CD4-positive, alpha-beta T cell treated with Interleukin-6 at 100 ng/mL for 8 hours (primary cell): ENCODE measurements at places on chromosomes 4 and X.

DNA sequence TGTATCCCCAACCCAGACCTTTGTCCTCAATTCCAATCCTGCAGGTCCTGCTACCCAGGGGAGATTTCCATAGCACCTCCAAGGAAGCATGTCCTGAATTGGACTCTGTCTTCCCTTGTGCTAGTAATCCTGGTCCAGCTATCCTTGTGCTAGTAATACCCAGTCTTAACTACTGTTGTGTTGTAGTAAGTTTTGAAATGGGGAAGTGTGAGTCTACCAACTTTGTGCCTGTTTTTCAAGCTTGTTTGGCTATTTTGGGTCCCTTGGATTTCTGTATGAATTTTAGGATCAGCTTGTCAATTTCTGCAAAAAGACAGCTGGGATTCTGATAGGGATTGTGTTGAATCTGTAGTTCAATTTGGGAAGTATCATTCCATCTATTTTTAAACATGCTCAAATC, 51.4 kb downstream of the CD99L2 start:
- no peak for DNase-seq

DNA sequence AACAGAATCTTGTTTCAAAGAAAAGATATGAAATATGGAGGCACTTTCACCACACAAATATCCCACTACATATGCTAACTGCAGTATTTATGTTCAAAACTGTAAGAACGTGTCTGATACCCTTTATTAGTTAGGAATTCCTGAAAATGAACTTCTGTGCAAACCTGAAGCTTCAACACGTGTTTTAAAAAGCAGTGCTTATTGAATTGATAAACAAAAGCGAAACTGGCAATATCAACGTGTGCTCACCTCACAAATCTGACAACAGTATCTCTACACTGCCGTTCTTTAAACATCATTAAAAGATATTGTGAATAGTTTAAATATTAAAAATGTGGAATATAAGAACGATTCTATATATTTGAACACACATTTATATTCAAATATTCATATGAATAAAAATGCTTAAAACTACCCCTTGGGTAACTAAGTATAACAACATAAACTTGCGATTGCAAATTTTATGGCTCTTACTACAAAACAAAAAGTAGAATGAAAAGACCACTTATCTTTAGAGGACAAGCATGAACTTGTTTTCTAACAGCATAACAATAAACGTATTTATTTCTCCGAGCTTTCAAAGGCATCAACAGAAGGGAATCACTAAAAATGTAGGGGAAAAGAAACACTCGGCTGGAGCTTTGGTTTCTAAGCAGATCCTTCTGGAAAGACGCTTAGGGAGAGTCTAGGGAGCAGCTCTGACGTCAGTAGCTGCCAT, at the start of gene LRP2BP:
TSS of gene LRP2BP (minus strand) at position 687 of the 718 bp plus-strand sequence. CDS start 17,738 bp downstream, outside the sequence.
- peak; percentile 11 for DNase-seq

GRCh38 chr4:98383431-98384106, 122.4 kb downstream of the RAP1GDS1 start:
- no peak for DNase-seq

DNA sequence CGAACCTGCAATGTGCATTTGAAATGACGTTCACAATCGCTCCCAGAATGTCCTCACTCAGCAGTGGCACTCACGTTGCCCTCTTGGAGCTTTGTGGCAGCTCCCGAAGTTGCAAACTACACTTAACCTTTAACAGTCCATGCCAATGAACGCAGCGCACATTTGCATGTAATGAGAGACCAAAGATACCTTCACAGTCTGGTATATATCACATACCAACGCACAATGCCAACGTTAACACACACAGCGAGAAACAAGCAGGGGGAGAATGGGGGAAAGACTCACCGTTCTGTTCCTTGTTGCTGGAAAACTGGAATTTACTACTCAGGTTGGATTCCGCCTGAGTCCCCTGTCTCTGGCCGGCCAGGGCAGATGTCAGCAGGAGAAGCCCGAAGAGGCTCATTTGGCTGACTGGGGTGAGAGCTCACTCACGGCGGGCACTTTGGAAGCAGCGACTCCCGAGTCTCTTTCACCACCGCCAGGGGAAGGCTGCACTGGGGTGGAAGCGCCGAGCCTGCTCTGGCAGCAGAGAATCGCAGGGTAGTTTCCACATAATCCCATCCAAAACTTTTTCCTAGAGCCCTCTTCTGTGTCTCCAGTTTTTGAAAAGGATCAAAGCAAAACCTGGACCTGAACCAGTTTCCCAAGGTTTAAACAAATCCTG, 966 bp downstream of the PDGFC start:
- DNase-seq = no peak

DNA sequence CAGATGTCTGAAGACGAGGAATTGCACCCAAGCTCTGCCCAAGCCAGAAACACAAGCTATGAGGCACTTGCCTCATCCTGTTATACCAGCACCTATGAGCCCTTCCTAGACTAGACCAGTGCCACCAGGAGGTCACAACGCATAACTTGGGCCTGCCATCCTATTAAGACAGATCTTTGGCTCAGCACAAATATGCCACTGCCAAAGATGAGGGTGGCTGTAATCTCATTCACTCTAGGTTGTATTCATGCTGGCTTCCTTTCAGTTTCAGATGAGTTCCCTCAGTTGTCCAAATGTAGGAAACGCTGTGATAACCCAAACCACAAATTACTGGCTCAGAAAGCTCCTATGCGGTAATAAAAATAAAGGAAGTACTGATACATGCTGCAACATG, 76.5 kb upstream of the CITED1 start:
- no peak for DNase-seq

DNA sequence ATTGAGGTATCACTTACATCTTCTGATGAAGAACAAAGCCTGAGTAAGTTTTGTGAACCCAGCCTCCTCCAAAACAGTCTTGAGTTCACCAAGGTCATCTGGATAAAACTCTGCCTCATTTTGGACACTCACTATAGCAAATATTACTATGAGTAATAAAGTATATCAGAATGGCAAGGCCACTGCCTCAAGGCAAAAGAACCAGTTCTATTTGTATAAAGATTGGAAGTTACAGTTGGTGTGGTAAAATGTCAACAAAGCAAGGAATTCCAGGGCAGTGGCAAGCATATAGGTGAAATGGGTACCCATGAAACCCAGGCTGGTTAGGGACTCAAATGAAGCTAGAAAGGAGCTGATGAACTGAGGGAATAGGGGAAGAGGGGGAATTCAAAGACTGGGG, 2.4 kb upstream of the ARHGEF6 start:
- no peak for DNase-seq
